Hepatocyte (in vitro differentiated cells): ENCODE measurements at places on chromosomes 7 and 10.

DNA sequence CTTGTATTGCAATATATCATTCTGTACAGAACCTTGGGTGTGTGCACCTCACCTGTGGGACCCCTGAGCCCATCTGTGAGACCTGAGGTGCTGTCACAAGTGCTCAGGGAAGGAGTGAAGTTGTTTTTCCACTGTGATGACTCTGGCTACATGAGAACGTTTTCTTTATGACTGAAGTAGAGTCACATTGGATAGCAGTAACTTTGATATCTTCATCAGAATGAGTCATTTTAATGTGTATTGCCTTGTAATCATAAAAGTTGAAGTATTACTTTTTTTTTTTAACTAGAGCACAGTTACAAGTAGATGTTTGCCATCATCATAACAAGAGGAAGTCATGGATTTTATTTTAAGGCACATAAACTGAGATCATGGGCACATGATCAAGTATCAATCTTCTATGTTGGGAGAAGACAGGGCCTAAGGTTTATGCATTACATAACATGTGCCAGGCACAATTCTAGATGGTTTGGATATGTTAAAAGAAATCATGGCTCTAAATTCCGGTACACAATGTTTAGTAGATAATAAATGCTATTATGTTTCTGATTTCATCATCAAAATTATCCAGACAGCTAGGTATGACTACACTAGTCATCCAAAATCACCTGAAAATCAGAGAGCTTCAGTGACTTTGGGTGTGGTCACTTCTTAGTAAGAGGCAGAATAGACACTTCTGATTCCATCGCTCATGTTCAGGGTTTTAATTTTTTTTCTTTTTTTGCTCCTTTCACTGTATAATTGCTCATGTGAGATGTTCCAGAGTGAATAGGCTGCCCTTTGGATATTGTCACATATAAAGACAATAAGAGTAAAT, 82.7 kb upstream of the KLF6 start:
- no peak for DNase-seq

- peak; percentile 11 for DNase-seq
Measured at GRCh38 chr7:42573881-42574672, 337.1 kb upstream of the GLI3 start.

DNA sequence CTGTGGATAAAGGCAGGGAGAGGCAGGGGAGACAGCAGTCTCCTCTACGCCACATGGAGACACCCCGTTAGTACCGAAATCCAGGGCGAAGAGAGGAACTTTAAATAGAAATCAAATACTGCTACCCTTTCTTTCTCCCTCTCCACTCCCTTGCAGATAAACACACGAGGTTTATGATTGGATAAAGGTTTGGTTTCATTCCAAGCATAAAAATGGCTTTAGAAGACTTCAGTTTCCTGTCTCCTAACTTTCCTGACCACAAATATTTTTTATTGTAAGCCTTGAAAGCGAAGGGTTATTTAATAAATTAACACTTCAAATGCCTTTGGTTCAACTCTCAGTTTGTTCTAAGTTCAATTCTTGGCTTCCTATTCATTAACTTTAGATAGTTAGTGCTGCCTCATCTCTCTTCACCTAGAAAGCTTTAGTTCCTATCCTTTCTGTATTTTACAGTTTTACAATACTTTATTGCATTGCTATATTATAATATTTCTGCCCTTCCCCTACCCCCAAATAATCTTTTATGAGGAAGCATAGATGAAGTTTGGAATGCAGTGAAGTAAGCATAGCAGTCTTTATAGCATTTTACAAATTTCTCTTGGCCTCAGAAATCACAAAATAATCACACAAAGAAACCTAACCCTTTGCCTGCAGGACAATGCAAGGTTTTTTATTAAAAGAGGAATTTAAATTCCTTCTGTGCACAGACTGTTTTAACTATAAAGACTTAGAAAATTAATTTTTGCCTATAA, 31.5 kb upstream of the ARID5B start:
- no peak for DNase-seq

- no peak for DNase-seq
Measured at GRCh38 chr10:92264249-92264648, 26.6 kb downstream of the CPEB3 start.

GRCh38 chr10:23146258-23146657, 45.9 kb upstream of the PTF1A start:
- no peak for DNase-seq

DNA sequence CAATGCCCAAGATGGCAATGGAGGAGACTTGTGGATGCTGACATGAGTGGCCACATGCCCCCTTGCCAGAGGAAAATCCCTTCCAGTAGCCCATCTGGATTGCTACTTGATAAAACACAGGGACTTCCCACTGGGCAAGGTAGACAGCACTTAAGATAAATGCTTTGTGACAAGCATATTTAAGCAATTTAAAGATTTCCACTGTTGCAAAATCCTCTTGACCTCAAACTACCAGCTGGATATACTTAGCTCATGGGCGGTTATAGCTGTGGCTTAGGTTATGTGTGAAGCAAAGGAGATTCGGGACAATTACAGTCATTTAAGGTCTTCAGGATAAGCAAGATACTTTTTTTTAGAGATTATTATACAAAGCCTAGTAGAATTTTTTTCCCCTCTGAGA, 238.1 kb downstream of the BMPER start:
- DNase-seq: no peak

- peak; percentile 43 for DNase-seq
Measured at GRCh38 chr7:108613949-108614381, 44.3 kb downstream of the DNAJB9 start.

DNA sequence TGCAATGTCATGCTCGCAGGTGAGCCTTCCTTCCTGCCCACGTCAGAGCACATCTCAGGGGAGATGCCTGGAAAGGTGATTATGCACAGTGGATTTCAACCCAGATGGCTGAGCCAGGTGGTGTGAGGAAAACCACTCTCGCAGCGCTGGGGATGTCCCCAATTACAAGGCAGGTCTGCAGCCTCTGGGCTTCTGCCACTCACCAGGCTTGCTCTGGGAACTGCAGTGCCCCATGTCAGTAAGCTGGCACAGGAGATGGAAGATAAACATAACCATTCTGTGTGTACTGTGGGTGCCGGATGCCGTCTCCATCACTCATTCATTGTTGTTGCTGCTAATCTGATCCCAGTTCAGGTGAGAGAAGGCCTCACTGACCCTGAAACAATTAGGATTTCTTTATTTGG, 222.9 kb upstream of the PITRM1 start:
- no peak for DNase-seq

DNA sequence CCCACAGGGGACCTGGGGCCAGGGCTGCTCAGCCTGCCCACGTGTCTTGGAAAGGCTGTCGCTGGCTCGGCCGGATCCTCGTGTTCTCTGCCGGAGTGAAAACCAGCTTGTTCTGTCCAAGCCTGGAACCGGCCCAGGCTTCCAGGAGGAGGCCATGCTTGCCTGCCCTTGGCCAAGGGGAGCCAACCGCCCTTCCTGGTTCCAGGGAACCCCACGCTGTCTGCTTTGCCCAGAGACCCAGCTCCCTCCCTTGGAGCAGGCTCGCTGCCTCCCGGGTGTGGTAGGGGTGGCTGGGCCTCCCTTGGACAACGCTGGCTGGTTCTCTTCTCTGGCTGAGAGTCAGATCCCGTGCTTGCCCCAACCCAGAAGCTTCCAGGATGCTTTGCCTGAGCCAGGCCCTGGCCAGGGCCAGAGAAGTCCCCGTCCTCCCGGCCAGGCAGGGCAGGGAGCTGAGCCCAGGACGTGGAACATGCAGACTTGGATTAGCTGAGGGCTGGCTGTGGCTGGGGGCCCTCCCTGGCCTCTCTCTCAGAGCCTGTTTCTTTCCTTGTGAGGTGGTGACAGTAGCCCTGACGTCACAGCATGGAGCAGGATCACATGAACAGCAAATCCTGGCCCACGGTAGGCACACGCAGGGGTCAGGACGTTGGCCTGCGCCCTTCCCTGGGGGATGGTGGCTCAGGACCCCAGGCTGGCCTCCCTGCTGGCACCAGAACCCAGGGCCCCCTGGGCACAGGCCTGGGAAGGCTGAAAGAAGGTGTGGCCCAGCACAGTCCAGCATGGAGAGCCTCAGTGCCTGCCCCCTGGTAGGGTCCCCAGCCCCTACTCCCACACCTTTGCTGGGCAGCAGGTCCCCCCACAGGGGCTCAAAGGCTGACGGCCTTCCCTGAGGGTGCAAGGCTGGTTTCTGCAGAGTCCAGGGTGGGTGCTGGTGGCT, 67.5 kb downstream of the PWWP2B start:
- peak; percentile 59 for DNase-seq

DNA sequence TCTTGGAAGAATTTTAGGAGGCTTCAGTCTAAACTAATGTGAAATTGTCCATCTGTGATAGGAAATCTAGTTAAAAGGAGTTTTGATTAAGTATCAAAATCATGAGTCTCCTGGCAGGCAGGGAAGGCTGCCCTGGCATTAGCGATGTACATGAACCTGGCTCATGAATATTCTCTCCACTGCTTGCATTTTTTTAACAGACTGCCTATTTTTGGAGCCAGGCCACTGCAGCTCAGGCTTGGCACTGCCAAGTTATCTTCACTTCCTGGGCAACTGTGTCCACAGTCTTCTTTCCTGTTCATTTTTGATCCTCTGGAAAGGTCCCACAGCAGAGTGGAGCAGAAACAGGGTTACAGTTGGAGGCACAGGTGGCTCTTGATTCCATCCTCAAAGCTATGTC, 7.0 kb downstream of the GPR26 start:
- no peak for DNase-seq

- no peak for DNase-seq
Measured at GRCh38 chr7:2009541-2010001, 223.2 kb downstream of the MAD1L1 start.

GRCh38 chr10:85032981-85033380, 704.6 kb downstream of the CCSER2 start:
- DNase-seq: no peak

GRCh38 chr10:106147021-106147420, 1017.5 kb downstream of the SORCS1 start:
- DNase-seq: peak; percentile 13

GRCh38 chr10:78868048-78868447, 200.7 kb upstream of the ZMIZ1 start:
- DNase-seq: no peak

GRCh38 chr7:11005202-11005601, 31.5 kb downstream of the PHF14 start:
- DNase-seq: no peak

- no peak for DNase-seq
Measured at GRCh38 chr10:86023931-86024280, 342.7 kb downstream of the GRID1 start.

DNA sequence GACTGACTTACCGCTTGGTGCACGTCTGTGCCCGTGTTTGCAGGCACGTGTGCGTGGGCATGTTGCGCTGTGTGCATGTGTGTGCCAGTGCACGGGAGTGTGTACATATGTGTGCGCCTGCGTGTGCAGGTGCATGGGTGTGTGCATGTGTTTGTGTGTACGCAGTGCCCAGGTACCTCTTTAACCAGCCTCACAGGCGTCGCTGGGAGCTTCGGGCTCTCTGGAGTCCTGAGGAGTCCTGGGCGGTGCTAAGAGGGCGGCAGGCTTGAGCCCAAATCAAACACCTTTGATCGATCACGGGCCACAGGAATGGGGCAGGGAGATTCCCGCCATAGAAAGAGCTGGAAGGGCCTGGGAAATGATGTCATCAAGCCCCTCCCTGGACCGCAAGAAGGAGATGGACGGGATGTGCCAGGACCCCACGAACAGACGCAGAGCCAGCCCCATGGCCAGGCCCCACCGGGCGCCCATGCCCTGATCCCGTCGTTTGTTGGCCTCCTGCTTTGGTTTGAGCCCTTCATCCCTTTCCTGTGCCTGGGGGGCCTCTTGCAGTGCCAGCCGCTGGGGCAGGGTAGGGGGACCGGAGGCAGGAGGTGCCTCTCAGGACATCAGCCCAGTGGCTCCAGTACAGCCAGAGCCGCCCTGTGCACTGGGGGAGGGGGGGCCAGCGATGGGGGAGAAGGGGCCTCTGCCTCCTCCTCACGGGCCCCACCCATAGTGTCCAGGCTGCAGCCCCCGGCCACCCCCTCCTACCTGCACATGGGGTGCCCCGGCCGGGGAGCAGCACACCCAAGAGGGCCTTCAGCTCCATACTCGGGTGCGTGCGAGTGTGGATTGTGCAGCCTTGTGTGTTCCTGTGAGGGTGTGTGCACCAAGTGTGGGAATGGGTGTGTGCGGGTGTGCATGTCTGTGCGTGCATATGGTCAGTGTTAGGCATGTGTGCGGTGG, 5.8 kb downstream of the KNDC1 start:
- DNase-seq: no peak

GRCh38 chr7:89796481-89796880, 357.8 kb upstream of the STEAP1 start:
- DNase-seq: no peak

DNA sequence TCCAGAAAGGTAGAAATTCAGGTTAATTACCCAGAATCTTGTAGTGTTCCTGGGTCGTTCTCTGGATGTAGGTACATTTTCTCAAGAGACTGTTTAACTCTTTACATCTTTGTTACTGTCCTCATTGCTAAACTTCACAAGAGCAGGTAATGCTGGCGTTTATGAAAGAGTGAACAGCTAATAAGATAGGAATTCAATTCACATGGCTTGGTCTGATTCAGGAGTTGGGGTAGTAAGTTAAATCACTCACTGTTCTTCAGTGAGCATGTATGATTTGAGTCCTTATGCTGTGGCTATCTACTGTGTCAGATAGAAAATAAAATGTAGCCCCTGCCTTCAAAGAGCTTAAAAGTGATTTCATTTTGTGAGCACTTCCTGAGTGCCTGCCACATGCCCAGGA, 480.0 kb downstream of the LRMDA start:
- DNase-seq: no peak

GRCh38 chr7:13021566-13022300, 334.3 kb downstream of the ARL4A start:
- no peak for DNase-seq

DNA sequence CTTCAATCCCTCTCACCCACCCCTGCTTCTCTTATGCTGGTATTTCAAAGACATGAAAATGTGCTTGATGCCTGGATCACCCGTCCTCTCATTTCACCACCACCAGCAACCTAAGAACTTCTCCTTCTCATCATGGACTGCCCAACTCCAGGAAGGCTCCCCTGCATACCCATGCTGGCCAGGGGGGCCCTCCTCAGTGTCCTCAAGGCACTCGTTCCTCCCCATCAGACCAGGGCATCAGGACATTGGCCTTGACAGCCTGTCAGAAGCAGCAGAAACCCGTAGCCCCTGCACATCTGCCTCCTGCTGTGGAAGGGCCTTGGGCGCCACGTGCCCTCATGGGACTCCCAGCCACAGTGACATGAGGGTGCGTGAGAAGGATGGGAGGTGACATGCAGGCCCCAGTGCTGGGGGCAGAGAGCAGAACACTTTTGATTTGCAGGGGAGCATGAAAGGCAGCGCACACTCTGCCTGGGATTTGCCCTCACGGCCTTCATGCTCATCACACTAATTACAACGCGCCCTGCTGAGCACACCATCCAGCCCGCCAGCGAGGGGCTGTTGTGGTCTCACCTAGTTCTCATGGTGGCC, 1.9 kb upstream of the HSPA12A start:
- DNase-seq: no peak

- no peak for DNase-seq
Measured at GRCh38 chr7:21640105-21640504, 97.3 kb downstream of the DNAH11 start.

- DNase-seq: no peak
Measured at GRCh38 chr7:111393011-111393754, 169.1 kb downstream of the IMMP2L start.
